ENCODE measurements at places on chromosomes 7 and 10.

DNA sequence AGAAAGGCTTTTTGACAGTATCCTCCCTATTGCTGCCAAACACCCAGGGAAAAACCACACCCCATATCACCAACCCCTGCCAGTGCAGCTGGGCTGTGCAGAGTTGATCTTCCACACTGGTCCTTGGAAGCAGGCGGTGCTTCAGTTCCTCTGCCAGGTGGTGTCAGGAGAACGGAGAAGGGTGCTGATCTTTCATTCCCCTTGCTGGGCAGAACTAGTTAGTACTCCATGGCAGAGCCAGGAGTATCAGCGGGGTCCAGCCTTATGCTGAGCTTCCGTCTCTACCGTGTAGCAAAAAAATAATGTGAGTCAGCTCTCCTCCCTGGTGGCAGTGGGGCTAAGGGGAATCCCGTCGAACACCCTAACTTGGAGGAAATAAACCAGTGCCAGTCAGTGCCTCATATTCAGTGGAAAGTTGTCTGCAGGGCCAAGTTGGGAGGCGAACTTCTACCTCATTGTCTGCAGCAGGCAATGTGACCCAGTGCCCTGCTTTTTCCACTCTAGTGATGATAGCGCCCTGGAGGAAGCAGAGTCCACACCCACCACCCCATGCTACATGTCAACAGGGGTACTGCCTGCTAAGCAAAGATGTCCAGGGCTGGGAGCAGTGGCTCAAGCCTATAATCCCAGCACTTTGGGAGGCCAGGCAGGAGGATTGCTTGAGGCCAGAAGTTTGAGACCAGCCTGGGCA lies 175.4 kb downstream of the AUTS2 start:
- no peak for DNase-seq

DNA sequence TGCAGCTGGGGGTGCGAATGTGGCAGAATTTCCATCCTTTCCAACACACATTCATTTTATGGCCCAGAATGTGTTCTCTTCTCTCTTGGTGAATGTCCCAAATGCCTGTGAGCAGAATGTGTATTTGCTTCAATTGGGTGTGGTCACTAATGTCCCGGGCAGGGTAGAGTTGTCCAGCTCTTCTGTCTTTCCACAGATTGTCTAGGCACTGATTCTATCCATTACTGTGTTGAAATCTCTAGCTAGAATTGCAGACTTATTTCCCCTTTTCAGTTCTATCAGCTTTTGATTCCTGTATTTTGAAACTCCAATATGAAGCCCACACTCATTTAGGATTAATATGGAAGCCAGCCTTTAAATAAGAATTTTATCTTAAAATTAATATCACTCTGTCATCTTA lies 14.0 kb upstream of the AKR1E2 start:
- DNase-seq = no peak

GRCh38 chr7:45223078-45223477 lies 65.5 kb downstream of the RAMP3 start:
- DNase-seq = no peak

DNA sequence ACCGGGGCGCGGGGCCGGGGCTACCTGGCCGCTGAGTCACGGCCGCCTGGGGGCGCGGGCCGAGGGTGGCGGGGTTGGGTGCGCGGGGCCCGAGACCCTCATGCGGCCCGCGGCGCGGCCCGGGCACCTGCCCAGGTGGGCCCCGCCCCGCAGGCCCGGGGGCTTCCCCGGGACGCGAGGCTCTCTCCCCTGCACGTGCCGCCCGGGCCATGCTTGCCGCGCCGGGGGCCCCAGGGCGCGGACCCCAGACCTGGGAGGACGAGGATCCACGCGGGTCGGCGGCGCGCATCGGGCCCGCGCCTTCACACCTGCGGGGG lies 402 bp downstream of the MAFK start:
- no peak for DNase-seq

GRCh38 chr10:71961831-71962230 lies 2.4 kb upstream of the CHST3 start:
- DNase-seq = no peak

GRCh38 chr7:155192961-155193640 lies 104.6 kb upstream of the INSIG1 start:
- no peak for DNase-seq

DNA sequence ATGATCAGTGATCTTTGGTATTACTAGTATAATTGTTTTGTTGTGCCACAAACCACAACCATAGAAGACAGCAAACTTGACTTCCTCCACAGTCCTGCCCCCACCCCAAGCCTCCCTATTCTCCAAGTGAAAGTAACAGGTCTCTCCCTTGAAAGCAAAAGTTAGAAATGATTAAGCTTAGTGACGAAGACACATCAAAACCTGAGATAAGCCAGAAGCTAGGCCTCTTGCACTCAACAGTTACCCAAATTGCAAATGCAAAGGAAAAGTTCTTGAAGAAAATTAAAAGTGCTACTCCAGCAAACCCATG lies 7.5 kb downstream of the SAR1A start:
- DNase-seq = no peak

GRCh38 chr7:12637328-12637727 lies 50.1 kb upstream of the ARL4A start:
- DNase-seq = no peak
